ENCODE measurements at places on chromosomes 3 and 15. TPM values are rescaled to one million over a fixed set of nuclear protein-coding genes. Genes with fewer than 3 reads are reported as not detected.

The ADAMTS9 gene
- not detected for total RNA-seq

The BOC gene
- total RNA-seq = not detected

GRCh38 chr3:157607826-157608405 is 104.7 kb upstream of the VEPH1 start:
- no peak for DNase-seq

- DNase-seq = no peak
Measured at GRCh38 chr15:39539973-39540558, 40.8 kb upstream of the THBS1 start.

- no peak for DNase-seq
Measured at GRCh38 chr3:58336135-58336882, 3.6 kb downstream of the PXK start.

Data from CD4-positive, alpha-beta T cell (primary cell).